Vagina (tissue), 2 donors: ENCODE measurements at places on chromosomes 7 and 10. TPM values are rescaled to one million over a fixed set of nuclear protein-coding genes. Genes with fewer than 3 reads are reported as not detected.

- peaks cover 56% of the 10 kb centered on the region for H3K4me1 ChIP-seq
- no peak overlapping the region for H3K27ac ChIP-seq
- no peak overlapping the region for H3K4me3 ChIP-seq
- H3K36me3 ChIP-seq = no peaks in the 10 kb centered on the region
- DNase-seq = no peak
Measured at GRCh38 chr7:128025380-128025779, 5.9 kb downstream of the LRRC4 start.

- no peak overlapping the region for H3K27ac ChIP-seq
- no peaks in the 10 kb centered on the region for H3K4me1 ChIP-seq
- no peak for DNase-seq
Measured at GRCh38 chr7:47678641-47679380, 96.9 kb upstream of the TNS3 start.

- no peaks in the 10 kb centered on the region for H3K36me3 ChIP-seq
- H3K4me3 ChIP-seq = no peak overlapping the region
- H3K27me3 ChIP-seq = no peaks in the 10 kb centered on the region
- no peak for DNase-seq
- no peak overlapping the region for H3K27ac ChIP-seq
Measured at GRCh38 chr10:35792291-35792690, 150.2 kb upstream of the FZD8 start.

GRCh38 chr7:24709051-24709450 lies 48.2 kb downstream of the GSDME start:
- no peaks in the 10 kb centered on the region for H3K4me1 ChIP-seq
- no peak overlapping the region for H3K27ac ChIP-seq
- H3K27me3 ChIP-seq = no peaks in the 10 kb centered on the region

GRCh38 chr10:47150581-47150980 lies 149.4 kb upstream of the GDF10 start:
- no peak overlapping the region for H3K4me3 ChIP-seq
- DNase-seq = no peak
- no peaks in the 10 kb centered on the region for H3K36me3 ChIP-seq
- no peaks in the 10 kb centered on the region for H3K27me3 ChIP-seq
- peaks cover 8% of the 10 kb centered on the region for H3K4me1 ChIP-seq

DNA sequence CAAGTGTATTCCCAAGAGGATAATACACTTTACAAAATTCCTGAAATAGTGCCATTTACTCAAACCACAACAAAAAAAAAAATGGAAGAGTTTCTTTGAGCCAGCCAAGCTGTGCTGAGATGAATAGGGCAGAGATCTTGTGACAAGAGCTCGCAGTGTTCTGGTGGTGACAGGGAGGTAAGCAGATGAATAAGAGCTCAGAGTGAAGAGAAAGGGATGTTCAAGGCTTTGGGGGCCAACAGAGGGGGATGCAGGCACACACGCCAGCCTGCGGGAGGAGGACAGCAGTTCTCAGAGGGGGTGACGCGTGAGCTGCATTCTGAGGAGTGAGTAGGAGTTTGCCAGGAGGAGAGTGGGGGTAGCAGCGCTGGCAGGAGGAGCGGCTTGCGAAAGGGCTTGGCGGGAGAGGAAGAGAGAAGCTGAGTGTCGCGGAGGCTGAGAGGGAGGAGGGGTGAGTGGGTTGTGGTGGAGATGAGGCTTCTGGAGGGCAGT lies 194.4 kb upstream of the IMMP2L start:
- peak overlapping the region; percentile 51 for H3K27ac ChIP-seq
- no peak for DNase-seq
- H3K27me3 ChIP-seq = no peaks in the 10 kb centered on the region
- peaks cover 10% of the 10 kb centered on the region for H3K36me3 ChIP-seq

- no peaks in the 10 kb centered on the region for H3K36me3 ChIP-seq
- DNase-seq = no peak
- H3K4me1 ChIP-seq = peaks cover 16% of the 10 kb centered on the region
- no peaks in the 10 kb centered on the region for H3K27me3 ChIP-seq
Measured at GRCh38 chr10:133158756-133159610, 1.0 kb upstream of the KNDC1 start.

- no peaks in the 10 kb centered on the region for H3K4me1 ChIP-seq
- no peaks in the 10 kb centered on the region for H3K27me3 ChIP-seq
- no peak overlapping the region for H3K4me3 ChIP-seq
- no peak overlapping the region for H3K27ac ChIP-seq
- DNase-seq = no peak
Measured at GRCh38 chr10:7529638-7530037, 118.8 kb upstream of the SFMBT2 start.

DNA sequence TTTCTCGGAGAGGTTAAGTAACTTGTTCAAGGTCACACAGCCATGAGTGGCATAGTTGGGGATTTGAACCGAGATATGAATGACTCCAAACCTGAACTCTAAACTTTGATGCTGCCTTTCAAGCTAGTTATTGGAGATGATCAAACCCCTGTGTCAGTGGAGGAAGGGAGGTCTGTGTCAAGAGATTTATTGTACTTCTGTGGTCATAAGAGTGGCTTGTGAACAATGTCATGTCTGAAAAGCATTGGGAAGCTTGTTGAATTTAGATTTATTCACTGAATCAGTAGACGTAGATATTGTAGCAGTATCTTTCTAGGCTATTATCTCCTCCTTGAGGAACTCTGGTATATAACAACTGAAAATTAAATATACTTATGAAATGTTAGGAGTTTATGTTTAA lies 27.3 kb downstream of the SNX10 start:
- H3K36me3 ChIP-seq = no peaks in the 10 kb centered on the region
- no peak for DNase-seq
- no peaks in the 10 kb centered on the region for H3K27me3 ChIP-seq

DNA sequence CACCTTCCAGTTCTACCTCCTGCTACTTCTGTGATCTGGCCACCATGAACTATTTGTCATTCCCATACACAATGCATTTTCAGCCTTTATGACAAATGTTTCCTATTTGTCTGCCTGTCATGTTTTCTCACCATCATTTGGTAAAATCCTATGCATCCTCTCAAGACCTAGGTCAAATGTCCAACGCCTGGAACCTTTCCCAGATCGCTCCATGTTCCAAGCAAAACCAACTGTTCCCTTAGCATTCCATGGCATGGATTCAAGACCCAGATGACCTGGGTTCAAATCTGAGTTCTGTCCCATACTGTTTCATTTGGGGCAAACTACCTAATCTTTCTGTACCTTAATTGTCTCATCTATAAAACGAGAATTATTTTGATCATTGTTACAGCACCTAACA lies 98.9 kb downstream of the USP6NL start:
- H3K27me3 ChIP-seq = no peaks in the 10 kb centered on the region
- H3K36me3 ChIP-seq = no peaks in the 10 kb centered on the region
- H3K4me1 ChIP-seq = no peaks in the 10 kb centered on the region

- H3K4me1 ChIP-seq = no peaks in the 10 kb centered on the region
- no peak for DNase-seq
- no peak overlapping the region for H3K27ac ChIP-seq
Measured at GRCh38 chr7:155962191-155962967, 150.1 kb upstream of the SHH start.

DNA sequence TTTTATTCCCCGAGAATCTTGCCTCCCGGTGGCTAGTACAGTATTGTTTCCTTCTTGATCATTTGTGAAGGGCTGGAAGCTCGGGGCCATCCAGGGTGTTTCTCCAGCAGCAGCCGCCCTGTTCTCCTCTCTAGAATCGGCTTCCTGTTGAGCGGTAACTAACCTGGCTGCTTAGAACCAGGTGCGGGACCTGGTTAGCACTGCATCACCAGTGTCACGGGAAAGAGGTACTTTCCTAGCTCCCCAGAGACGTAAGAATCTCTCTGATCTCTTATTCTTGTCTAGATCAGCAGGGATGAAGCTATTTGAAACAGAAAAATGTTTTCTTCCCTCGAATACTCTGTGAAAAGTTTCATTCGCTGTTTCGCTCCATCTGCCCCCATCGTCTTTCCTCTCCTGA lies 239.2 kb downstream of the CELF2 start:
- peaks cover 18% of the 10 kb centered on the region for H3K36me3 ChIP-seq
- H3K4me3 ChIP-seq = no peak overlapping the region
- peaks cover 6% of the 10 kb centered on the region for H3K4me1 ChIP-seq
- no peak for DNase-seq
- H3K27ac ChIP-seq = no peak overlapping the region

- peak overlapping the region; percentile 80 for H3K4me3 ChIP-seq
- no peaks in the 10 kb centered on the region for H3K36me3 ChIP-seq
- peak overlapping the region; percentile 93 for H3K27ac ChIP-seq
Measured at GRCh38 chr7:122143376-122143750, 686 bp downstream of the AASS start.

DNA sequence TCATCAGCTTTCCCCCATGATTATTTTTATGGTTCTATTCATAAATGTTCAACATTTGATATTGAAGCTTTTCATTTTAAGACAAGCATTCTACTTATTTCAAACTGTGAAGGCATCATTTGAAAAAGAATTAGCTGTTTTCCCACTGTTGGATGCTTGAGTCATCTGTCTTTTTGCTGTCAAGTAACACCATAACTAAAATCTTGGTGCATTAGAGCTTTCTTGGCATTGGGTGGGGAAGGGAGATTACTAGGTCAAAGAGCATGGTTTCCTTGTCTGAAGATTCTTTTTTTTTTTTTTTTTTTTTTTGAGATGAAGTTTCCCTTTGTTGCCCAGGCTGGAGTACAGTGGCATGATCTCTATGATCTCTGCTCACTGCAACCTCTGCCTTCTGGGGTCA lies 68.5 kb downstream of the CTBP2 start:
- no peaks in the 10 kb centered on the region for H3K36me3 ChIP-seq
- no peak for DNase-seq
- H3K27ac ChIP-seq = peak overlapping the region; percentile 68
- peaks cover 70% of the 10 kb centered on the region for H3K4me1 ChIP-seq
- no peaks in the 10 kb centered on the region for H3K27me3 ChIP-seq
- H3K4me3 ChIP-seq = no peak overlapping the region

DNA sequence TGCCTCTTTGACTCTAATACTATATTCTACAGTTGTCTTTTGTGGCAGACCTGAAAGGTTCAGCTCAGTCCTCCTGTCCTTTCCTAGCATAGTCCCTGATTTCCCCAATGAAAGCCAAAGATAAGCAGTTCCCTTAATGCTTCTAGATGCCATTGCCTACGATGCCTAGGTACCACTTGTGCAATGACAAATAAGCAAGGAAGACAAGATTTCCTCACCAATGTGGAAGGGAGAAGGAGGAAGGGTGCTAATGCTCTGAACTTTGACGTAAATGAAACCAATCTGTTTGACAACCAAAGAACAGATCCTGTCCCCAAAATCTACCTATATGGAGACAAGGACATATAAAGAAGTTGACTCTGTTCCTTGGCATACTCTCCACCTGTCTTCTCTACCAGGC lies 393.3 kb downstream of the KCNMA1 start:
- peaks cover 18% of the 10 kb centered on the region for H3K4me1 ChIP-seq
- peak overlapping the region; percentile 20 for H3K27ac ChIP-seq
- H3K27me3 ChIP-seq = no peaks in the 10 kb centered on the region
- no peaks in the 10 kb centered on the region for H3K36me3 ChIP-seq
- H3K4me3 ChIP-seq = no peak overlapping the region
- DNase-seq = no peak

GRCh38 chr7:80150611-80151273 lies 16.1 kb downstream of the GNAI1 start:
- H3K4me3 ChIP-seq = no peak overlapping the region
- peaks cover 77% of the 10 kb centered on the region for H3K4me1 ChIP-seq
- no peaks in the 10 kb centered on the region for H3K36me3 ChIP-seq
- no peaks in the 10 kb centered on the region for H3K27me3 ChIP-seq

- no peak overlapping the region for H3K27ac ChIP-seq
- no peak for DNase-seq
- H3K4me3 ChIP-seq = no peak overlapping the region
- H3K4me1 ChIP-seq = no peaks in the 10 kb centered on the region
- H3K36me3 ChIP-seq = no peaks in the 10 kb centered on the region
Measured at GRCh38 chr7:3191548-3191947, 109.5 kb upstream of the SDK1 start.

- no peak overlapping the region for H3K27ac ChIP-seq
- no peak for DNase-seq
- H3K4me3 ChIP-seq = no peak overlapping the region
- H3K4me1 ChIP-seq = peaks cover 6% of the 10 kb centered on the region
Measured at GRCh38 chr10:5512331-5512730, 12.4 kb upstream of the CALML3 start.

GRCh38 chr10:121709675-121710073 lies 111.4 kb upstream of the FGFR2 start:
- H3K4me1 ChIP-seq = no peaks in the 10 kb centered on the region
- no peak for DNase-seq
- no peaks in the 10 kb centered on the region for H3K36me3 ChIP-seq
- H3K4me3 ChIP-seq = no peak overlapping the region

- no peaks in the 10 kb centered on the region for H3K36me3 ChIP-seq
- no peak for DNase-seq
- H3K27ac ChIP-seq = no peak overlapping the region
- no peak overlapping the region for H3K4me3 ChIP-seq
- no peaks in the 10 kb centered on the region for H3K4me1 ChIP-seq
Measured at GRCh38 chr10:86167762-86168128, 198.8 kb downstream of the GRID1 start.

DNA sequence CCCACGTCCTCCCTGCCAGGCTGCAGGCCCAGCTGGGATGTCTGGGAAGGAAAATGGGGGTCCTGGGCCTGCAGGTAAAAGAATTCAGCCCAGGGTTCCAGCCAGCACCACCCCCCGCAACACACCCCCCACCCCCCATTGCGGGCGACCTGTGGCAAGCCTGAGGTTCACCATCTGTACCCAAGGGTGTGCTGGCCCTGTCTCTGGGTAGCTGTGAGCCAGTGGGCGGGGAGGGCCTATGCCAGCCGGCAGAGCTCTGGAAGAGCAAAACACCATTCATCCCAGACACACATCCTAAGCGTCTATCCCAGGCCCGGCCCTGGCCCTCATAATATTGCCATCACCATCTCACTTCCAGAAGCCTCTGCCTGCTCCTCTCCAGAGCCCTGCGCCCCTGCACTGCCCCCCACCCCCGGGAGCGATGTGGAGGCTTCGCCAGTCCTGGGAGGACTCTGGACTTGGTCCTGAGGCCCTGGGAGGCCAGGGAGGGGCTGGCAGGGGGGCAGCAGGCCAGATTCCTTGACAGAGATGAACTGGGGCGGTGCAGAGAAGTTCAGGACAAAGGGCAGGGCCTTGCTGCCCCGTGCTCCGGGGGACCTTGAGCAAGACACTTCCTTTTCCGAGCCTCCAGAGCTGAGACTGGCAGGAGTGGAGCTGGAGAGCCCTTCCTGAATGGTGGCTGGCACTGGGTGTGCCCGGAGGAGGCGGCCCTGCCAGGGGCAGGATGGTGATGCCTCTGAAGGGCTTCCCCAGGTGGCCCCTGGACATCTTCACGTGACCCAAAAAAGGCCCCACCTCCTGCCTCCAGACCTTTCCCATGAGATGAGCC lies 8.7 kb upstream of the TTYH3 start:
- peaks cover 37% of the 10 kb centered on the region for H3K4me1 ChIP-seq
- no peaks in the 10 kb centered on the region for H3K27me3 ChIP-seq

EPHB6 gene
- total RNA-seq = 68.3 TPM

TBXAS1 gene
- 18.4 TPM for total RNA-seq

HOXA9 gene
- total RNA-seq = 13.0 TPM

ACBD7 gene
- not detected for total RNA-seq

ADAM22 gene
- total RNA-seq = 6.1 TPM

AKR1E2 gene
- total RNA-seq = 3.7 TPM

NKX2-3 gene
- total RNA-seq = not detected

LOXL4 gene
- 5.2 TPM for total RNA-seq

FAM237B gene
- total RNA-seq = not detected

UCMA gene
- not detected for total RNA-seq

CCDC146 gene
- 20.6 TPM for total RNA-seq
